GF-D8 (cell line): ENCODE measurements at places on chromosomes 12 and 14.

- no peak for DNase-seq
Observed at GRCh38 chr12:69897744-69898143, 72.7 kb downstream of the MYRFL start.

GRCh38 chr14:94636744-94637412, 24.7 kb downstream of the SERPINA3 start:
- no peak for DNase-seq

- no peak for DNase-seq
Observed at GRCh38 chr14:93732524-93732923, 55.8 kb downstream of the PRIMA1 start.

DNA sequence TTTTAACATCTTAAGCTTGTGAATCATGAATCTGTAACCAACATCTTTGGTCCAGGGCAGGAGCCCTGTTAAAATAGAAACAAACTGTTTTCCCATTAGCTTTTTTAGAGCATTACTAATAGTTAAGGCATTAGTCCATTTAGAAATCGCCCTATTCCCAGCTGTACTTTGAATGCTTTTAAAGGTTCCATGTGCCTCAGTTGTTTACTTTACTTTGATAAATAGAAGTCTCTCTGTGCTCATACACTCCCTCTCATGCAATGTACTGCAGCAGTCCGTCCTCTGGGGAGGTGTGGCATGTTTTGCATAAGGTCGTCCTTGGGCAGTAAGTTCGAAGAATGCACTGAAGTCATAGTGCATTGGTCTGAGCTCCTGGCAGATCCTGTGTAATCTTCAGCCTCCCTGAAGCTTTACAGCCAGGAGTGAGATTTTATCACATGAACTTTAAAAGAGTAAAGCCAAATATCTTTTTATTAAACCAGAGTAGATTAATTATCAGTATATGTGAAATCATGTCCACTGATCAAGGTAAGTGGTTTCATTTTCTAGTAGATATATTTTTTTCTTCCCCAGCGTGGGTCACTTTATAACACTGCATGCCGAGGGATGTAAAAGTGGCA, 134.7 kb downstream of the FGD4 start:
- peak; percentile 42 for DNase-seq

DNA sequence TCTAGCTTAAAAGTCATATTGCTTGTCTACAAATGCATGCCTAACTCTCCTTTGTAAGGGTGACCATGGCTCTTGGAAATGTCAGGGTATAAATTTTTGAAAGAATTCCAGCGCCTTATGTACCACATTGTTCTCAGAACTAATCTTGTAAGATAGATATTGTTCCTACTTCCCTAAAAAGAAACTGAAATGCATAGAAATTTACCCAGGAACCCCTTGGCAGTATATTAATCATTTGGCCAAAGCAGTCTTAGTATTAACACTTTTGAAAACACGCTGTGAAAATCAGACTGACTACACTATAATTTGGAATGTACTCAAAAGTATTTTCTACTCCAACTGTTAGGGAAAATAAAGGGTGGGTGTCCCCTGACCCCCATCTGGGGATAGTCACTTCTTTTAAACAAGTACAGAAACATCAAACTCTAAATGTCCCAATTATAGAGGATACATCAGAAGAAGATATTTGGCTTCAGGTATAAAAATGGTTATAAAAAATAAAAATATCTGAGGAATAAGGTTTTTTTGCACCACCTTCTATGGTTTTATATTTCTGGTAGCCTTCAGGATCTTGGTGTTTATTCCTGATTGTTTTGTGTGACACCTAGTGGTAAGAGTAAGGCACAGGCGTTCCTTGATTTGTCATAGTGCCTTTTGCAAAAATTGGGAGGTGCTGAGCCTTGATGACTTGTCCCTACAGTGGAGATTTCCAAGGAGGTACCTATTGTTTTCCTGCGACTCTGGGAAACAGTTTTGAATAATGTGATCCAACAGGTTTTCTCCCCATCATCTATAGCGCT, 2.2 kb upstream of the NFKBIA start:
- DNase-seq: peak; percentile 35

DNA sequence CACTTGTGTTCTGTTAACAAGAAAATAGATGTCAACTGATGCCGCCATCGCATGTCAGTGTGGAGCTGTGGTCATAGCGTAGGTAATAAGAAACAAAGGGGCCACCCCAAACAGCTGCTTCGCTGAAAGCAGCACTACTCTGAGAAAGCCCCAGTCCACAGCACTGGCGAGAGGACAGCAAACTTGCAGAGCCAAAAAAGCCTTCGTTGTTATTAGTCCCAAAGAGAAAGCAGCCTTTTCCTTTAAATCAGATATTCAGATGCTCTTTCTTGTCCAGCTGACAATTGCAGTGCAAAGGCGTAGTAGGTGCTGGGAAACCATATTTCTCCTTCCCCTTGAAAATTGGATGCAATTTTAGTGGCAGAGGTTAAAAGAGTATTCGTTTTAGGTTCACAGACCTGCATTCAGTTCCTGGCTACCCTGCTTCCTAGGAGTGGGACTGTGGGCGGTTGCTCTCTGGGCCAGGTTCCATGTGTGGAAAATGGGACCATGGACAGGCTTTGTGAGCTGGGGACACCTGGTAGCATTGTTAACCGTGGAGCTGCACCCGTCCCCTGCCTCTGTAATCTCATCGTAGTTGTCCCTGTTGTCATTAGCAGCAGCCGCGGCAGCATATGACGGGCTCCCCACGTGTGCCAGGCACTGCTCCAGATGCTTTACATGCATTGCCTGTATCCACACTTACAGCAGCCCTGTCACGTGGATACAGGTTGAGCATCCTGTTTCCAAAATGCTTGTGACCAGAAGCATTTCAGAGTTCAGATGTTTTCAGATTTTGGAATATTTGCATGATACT, 54.2 kb downstream of the ELK3 start:
- no peak for DNase-seq

GRCh38 chr14:103629503-103630121, 601 bp downstream of the KLC1 start:
- DNase-seq: no peak

GRCh38 chr12:47414511-47414910, 291.3 kb downstream of the RPAP3 start:
- no peak for DNase-seq

DNA sequence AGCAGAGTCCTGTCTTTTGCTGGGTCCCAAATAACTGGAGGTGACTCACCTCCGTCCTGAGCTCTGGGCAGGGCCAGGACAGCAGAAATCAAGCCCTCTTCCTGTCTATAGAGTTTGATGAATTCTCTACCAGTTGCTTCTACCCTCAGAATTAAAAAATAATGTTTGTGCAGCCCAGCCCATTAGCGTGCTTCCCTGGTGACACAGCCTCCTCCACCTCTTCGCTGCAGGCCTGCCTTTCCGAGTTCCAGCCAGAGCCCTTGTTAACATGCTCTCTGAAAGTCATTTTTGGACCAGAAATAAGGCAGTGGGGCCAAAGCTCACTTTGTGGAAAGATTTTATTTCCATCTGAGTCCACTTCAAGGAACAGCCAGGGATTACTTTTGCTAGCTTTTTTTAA, 94.0 kb downstream of the TBX5 start:
- no peak for DNase-seq

GRCh38 chr12:66467932-66468331, 165.6 kb downstream of the HELB start:
- DNase-seq: no peak

DNA sequence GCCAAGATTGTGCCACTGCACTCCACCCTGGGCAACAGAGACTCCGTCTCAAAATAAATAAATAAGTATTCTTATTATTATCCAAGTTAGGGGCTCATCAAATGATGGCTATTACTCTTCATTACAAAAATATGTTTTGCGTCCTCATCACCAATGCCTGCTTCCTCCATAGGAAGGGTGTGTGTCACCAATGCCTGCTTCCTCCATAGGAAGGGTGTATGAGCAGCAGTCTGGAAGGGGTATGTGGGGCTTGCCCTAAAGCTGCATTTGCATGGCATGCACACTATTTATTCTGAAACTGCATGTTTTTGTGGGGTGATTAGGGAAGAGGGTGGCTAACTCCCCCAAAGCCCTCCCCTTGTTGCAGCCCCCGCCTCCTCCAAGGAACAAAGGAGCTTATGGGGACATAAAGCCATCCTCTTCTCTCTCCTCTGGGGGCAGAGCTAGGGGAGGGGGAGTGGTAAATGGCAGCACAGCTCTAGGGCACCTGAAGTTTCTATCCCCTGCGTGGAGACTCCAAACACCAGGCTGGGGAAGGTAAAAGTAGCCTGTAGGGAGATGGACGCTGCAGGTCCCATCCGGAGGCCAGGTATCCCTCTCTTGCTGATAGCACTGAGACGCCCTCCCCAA, 1.3 kb downstream of the CAMKK2 start:
- no peak for DNase-seq

- no peak for DNase-seq
Observed at GRCh38 chr12:85468356-85469157, 188.5 kb downstream of the ALX1 start.

DNA sequence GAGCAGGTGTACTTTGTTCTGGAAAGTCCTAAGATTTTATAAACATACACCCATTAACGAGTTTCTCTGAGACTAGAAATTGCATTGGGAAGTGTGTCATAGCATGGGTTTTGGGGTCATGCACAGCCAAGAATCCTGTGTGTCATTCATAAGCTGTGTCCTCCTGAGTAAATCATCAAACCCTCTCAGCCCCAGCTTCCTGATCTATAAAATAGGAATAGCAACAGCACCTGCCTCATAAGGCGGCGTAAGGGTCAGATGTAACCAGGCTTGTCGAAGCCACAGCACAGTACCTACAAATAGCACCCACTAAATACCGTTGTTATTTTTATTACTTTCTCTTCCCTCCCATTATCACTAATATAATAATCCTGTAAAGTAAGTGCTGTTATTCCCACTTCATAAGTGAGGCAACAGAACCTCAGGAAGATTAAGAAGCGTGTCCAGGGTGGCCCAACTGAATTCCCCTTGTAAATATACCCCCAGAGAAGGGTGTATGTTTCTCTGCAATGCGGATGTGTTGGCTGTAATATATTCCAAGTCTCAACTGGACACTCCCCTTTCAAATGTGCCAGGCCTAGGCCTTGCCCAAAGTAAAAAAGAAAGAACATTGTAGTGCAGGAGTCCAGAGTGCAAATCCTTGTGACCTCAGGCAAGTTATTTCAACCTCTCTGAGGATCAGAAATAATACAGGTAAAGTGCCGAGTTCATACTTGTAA, 188.3 kb upstream of the BCL2L14 start:
- DNase-seq: no peak

GRCh38 chr14:34340025-34340625, 121.9 kb downstream of the SPTSSA start:
- DNase-seq: no peak

GRCh38 chr14:104882991-104883660, 18.1 kb downstream of the CEP170B start:
- no peak for DNase-seq

- no peak for DNase-seq
Observed at GRCh38 chr12:72057330-72057914, 118.8 kb downstream of the TPH2 start.

DNA sequence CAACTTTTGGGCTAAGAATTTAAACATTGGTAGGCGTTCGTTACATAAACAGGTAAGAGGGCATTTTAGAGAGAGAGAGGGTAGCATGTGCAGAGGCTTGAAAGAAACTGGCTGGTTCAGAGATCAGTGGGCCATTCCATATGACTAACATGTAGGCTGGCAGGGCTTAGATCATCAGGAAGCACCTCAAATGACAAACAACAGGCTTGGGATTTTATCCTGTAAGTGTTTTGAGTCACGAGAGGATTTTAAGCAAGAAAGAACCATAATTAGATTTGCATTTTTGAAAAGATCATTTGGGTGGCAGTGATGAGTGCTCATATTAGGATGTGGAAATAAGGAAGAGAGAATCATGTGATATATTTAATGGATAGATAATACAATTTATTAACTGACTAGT, 8.7 kb upstream of the PLEKHA5 start:
- no peak for DNase-seq

GRCh38 chr12:54154681-54155186, 34.1 kb downstream of the SMUG1 start:
- no peak for DNase-seq

- DNase-seq: no peak
Observed at GRCh38 chr12:49451468-49452259, 84.4 kb downstream of the SPATS2 start.

- DNase-seq: no peak
Observed at GRCh38 chr12:25943940-25944339, 14.5 kb upstream of the RASSF8 start.

GRCh38 chr12:6277982-6278438, 32.5 kb upstream of the PLEKHG6 start:
- DNase-seq: no peak
